ENCODE measurements at places on chromosomes 2 and 18.

DNA sequence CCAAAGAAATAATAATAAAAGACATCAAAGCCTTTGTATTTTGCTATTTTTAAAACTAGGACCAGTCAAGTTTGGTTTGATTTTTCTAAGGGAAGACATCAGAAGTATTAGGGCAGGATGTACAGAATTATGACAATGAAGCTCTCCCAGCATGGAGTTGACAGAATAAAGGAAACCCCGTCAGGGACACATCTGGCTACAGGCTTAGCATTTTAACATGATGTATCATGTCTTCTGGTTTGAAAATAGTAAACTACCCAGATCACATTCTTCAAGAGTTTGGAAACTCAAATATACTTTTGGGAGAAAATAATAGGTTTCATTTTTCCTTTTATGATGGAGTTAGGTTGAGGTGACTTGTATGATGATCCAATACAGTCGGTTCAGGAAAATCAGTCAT lies 552.0 kb upstream of the CDH2 start:
- DNase-seq = no peak

DNA sequence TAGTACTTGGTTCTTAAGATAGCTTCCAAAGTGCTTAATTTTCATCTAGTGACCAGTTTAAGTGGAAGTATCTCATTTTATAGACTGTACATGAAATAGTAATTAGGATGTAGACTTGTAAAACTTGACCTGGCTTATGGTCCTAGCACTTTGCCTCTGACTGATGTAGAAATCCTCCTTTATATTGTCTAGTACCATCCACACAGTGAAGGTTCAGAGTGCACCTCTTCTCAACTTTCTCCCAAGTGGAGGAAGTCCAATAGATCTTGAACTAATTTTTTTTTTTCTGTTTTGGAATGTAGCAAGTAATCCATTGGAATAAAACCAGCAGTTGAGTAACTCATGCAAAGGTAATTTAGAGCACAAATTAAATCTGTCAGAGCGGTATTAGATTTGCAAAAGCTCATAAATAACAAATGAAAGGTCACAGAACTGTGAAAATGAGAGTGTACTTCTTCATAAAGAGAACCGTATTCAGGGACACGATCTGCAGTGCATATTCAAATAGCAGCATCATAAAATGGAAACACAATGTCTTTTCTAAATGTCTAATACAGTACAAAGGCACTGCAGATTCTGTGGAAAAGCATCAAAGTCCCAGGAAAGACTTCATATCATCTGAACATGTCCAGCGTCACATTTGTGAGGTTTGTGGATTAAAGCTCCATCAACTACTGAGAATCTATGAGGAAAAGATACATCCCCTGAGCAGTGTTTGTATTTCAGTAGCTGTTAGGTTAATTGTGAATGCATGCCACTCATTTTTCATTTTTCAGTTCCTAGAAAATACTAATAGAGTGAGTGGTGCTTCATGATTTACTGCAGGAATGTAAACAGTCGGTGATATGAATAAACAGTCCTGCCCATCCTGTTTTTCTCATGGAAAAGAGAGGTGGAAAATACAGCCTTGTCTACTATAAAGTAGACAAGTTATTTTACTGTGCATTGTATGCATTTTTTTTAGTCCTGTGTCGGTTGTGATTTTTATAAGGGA lies 100.7 kb downstream of the LYPD6 start:
- DNase-seq = no peak

GRCh38 chr2:27990030-27990590 lies 99.6 kb downstream of the BABAM2 start:
- no peak for DNase-seq

- no peak for DNase-seq
Measured at GRCh38 chr2:113755835-113756354, 547 bp downstream of the SLC35F5 start.

DNA sequence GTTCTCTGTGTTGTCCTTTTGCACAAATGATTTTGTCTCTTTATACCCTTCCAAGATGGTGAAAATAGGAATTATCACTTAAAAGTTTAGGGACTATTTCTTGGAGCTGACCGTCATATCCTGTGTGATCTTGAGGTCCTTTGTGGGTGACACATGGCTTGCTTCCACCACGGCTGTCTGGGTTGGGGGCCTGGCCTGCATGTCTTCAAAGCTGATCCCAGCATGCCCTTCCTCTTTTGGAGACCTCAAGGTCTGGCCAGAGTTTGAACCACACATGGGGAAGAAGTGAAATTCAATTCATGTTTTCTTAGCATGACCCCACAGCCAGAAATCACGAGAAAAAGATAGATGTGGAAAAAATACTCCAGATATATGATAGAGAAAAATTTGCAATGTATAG lies 14.0 kb downstream of the SFTPB start:
- DNase-seq = no peak

- DNase-seq = no peak
Measured at GRCh38 chr2:218146056-218146455, 20.2 kb downstream of the CXCR2 start.

DNA sequence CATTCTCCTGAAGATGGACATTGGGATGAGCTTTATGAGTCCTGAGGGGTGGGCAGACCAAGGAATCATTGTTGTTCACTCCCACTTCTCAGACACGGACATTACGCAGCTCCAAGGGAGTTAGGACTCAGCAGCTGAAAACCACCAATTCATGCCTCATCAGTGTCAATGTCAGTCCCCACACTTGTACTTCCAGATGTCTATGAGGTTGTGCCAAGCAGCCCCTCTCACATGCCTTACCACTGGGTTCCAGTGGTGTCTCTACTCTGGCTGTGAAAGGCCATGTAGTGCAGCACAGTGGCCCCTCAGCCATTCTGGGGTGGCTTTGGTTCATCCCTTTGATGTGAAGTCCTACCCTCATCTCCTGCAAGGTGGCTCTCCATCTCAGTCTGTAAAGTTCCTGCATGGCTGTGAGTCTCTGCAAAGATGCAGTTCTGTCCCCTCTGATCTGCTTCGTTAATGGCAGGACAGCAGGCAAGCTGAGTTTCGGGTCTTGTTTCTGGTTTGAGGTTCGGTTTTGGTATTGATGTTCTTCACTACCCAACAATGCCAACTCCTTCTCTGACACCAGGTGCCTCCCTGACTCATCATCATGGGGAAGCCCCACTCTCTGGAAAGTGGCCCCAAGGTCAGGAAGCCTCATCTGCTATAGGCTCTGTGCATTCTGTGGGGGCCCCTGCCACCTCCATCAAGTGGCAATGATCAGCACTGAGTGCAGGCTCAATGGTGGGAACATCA lies 14.0 kb upstream of the COL6A3 start:
- no peak for DNase-seq

GRCh38 chr2:892401-892800 lies 58.2 kb upstream of the SNTG2 start:
- DNase-seq = no peak

DNA sequence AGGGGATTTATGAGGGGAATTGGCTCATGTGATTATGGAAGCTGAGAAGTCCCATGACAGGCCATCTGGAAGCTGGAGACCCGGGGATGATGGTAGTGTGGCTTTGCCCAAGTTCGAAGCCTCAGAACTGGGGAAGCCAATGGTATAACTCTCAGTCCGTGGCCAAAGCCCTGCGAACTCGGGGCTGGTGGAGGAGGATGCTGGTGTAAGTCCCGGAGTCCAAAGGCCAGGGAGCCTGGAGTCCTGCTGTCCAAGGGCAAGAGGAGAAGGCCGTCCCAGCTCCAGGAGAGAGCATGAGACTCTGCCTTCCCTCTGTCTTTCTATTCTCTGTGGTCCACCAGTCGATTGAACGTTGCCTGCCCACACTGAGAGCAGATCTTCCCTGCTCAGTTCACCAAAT lies 43.2 kb upstream of the CABLES1 start:
- DNase-seq = no peak

- no peak for DNase-seq
Measured at GRCh38 chr2:120729406-120730399, 6.0 kb upstream of the GLI2 start.
